Activated CD8-positive, alpha-beta memory T cell treated with anti-CD3 and anti-CD28 coated beads, Interleukin-2, amount 10 ng/mL, durations not matched to agents 7 days and 5 days (primary cell): ENCODE measurements at places on chromosomes 7 and 10. TPM values are rescaled to one million over a fixed set of nuclear protein-coding genes. Genes with fewer than 3 reads are reported as not detected.

- no peaks in the 10 kb centered on the region for H3K27me3 ChIP-seq
- H3K27ac ChIP-seq = peak overlapping the region; percentile 74
These were observed 160.9 kb downstream of the SDK1 start for GRCh38 chr7:3461923-3462322.

DNA sequence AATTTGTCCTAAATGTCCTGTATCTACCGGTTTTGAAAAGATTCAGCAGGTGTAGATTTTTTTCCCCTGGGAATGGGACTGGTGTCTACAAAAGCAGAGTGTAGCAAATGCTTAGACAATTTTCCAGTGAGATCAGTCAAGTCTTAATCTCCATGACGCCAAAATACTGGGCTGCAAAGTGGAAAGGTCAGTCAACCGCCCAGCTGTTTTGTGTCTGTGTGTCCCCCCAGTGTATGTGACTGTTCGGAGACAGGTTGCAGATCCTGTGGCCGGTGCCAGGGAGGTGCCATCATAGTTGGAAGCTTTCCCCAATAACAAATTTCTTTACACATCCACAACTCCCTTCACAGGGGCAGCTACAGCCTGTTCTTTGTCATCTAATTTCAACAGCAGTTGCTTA is 263.8 kb downstream of the ARHGAP12 start:
- H3K27ac ChIP-seq = no peak overlapping the region
- H3K4me1 ChIP-seq = no peaks in the 10 kb centered on the region
- H3K36me3 ChIP-seq = no peaks in the 10 kb centered on the region

The PPP1R17 gene
- not detected for total RNA-seq

DNA sequence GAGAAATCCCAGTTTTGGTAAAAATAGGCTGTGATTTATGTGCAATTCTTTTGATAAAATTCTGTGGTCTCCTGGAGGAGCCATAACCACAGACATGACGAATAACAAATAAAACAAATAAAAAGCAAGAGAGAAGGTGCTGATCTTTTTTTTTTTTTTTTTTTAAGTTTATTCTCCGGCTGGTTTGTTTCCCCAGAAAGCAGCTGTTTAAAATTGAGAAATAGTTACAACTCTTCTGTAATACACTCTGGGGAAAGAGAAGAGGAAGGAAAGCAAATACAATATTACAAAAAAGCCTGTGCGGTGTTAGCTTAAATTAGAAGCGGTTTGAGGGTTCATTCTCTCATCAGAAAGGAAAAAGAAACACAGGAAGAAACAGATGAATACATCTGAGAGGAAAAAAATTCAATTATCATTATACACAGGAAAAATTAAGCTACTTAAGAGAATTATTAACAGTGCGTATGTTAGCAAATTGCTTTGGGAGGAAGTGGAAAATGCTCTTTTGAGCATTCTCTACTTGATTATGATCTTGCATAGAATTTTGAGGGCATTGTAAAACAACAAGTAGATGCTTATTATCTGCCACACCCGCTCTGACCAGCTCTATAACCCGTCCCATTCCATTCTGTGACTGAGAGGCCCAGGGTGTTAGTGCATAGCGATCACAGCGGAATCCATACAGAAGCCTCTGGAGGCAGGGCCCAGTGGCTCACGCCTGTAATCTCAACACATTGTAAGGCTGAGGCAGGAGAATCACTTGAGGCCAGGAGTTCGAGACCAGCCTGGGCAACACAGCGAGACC is 40.6 kb upstream of the WAC start:
- no peak overlapping the region for H3K27ac ChIP-seq
- DNase-seq = no peak
- H3K4me3 ChIP-seq = no peak overlapping the region
- H3K4me1 ChIP-seq = peaks cover 1% of the 10 kb centered on the region

GRCh38 chr10:121096617-121097431 is 245.7 kb downstream of the WDR11 start:
- DNase-seq = no peak
- H3K4me1 ChIP-seq = no peaks in the 10 kb centered on the region
- no peaks in the 10 kb centered on the region for H3K27me3 ChIP-seq
- H3K4me3 ChIP-seq = no peak overlapping the region

GRCh38 chr7:158018098-158018762 is 569.4 kb downstream of the PTPRN2 start:
- H3K27me3 ChIP-seq = no peaks in the 10 kb centered on the region
- no peak overlapping the region for H3K4me3 ChIP-seq
- DNase-seq = no peak
